EL (cell line): ENCODE measurements at places on chromosomes 4 and X.

DNA sequence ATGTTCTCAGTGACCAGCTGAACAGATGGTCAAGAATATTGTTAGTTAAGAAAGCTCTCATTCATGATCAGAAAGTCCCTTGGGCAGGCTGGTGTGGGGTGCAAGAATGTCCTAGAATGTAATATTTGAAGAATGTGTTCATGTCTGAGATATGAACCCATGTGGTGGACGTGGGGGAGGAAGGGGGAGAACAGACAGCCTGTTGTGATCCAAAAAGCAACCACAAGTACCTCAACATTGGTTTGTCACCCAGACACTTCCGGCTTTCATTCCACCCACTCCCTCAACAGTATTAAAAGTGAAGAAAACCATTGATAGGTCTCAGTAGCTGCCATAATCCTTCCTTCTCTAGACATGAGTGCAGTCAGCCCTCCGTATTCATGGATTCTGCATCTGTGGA, 82.2 kb downstream of the MAML3 start:
- peak; percentile 83 for DNase-seq

- no peak for DNase-seq
Observed at GRCh38 chr4:56463711-56464110, 3.7 kb upstream of the SRP72 start.

- no peak for DNase-seq
Observed at GRCh38 chrX:135543172-135543571, 22.7 kb downstream of the INTS6L start.

- DNase-seq = no peak
Observed at GRCh38 chr4:26884026-26884425, 23.4 kb downstream of the STIM2 start.

- peak; percentile 6 for DNase-seq
Observed at GRCh38 chr4:55920571-55920970, 28.2 kb upstream of the CEP135 start.
